Psoas muscle (tissue), 8 donors: ENCODE measurements at places on chromosomes 4 and X. TPM values are rescaled to one million over a fixed set of nuclear protein-coding genes. Genes with fewer than 3 reads are reported as not detected.

DNA sequence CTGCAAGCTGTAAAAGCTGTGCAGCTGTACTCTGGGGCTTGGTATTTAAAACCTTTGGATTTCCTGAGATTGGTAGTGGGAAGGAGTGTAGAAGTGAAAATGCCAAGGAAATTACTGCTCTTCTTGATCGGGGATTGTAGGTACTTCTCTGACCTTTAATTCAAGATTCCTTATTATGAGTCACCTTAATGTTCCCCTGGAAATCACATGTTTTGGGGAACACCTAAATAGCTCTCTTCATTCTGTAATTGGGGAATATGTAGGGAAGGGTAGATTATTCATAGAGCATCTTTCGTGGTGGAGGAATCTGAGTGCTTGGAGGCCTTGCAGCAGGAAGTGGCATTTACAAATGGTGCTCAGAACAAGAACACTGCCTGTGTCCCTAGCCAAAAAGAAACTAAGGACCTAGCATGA, 137.8 kb downstream of the UCHL1 start:
- no peaks in the 10 kb centered on the region for H3K27me3 ChIP-seq
- DNase-seq = no peak
- no peak overlapping the region for H3K4me3 ChIP-seq
- peak overlapping the region; percentile 51 for H3K27ac ChIP-seq

DNA sequence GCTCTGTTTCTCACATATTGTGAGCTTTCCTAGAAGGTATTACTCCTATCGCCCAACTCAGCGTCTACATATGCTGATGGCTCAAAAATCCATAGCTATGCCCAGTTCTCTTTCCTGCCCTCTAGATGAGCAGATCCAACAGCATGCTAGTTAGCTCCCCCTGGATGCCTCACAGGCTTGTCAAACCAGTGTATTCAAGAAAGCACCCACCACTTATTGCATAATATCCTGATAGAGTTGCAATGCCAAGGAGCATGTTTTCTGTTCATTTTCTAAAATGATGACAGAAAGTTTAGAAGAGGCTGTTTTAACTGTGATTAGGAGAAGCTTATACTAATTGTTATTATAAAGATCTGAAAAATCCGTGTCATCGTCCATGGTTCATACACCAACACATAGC, 1.9 kb upstream of the PACRGL start:
- H3K36me3 ChIP-seq = no peaks in the 10 kb centered on the region
- DNase-seq = no peak
- H3K27me3 ChIP-seq = no peaks in the 10 kb centered on the region
- H3K4me3 ChIP-seq = no peak overlapping the region
- no peak overlapping the region for H3K27ac ChIP-seq

- H3K36me3 ChIP-seq = no peaks in the 10 kb centered on the region
- no peak overlapping the region for H3K27ac ChIP-seq
- no peak for DNase-seq
- no peak overlapping the region for H3K4me3 ChIP-seq
Observed at GRCh38 chrX:27706526-27706925, 101.3 kb upstream of the MAGEB10 start.

DNA sequence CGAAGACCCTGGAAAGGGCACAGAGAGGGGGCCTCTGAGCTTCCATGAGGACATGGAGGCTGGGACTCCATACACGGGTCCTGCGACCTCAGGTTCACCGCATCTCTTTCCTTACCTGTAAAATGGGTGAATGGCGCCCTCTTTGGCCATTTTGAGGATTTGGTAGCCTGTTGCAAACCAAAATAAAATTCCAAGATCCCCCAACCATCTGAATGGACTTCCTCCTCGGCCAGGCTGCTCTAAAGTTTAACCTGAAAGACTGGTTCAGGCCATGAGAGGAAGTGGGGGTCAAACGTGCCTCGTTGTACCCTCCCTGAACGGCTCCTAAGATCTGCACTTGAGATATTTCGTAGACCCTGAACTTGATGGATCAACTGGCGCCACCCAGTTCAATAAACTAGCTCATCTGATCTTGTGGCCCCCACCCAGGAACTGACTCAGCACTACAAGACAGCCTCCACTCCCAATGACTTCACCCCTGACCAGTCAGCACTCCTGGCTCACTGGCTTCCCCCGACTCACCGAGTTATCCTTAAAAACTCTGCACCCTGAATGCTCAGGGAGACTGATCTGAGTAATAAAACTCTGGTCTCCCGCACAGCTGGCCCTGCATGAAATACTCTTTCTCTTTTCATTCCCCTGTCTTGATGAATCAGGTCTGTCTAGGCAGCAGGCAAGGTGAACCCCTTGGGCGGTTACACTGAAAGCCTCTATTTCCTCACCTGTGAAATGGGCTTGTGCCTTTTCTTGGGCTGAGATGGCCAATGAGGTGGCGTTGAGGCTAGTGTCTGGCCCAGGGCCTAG, 32.9 kb upstream of the GPR78 start:
- H3K4me1 ChIP-seq = no peaks in the 10 kb centered on the region
- H3K27me3 ChIP-seq = peaks cover 5% of the 10 kb centered on the region
- H3K4me3 ChIP-seq = no peak overlapping the region
- no peak for DNase-seq
- H3K36me3 ChIP-seq = no peaks in the 10 kb centered on the region

- no peak for DNase-seq
- no peak overlapping the region for H3K27ac ChIP-seq
- no peaks in the 10 kb centered on the region for H3K27me3 ChIP-seq
- H3K4me3 ChIP-seq = no peak overlapping the region
- no peaks in the 10 kb centered on the region for H3K36me3 ChIP-seq
Observed at GRCh38 chrX:38845426-38845825, 44.2 kb downstream of the MID1IP1 start.

DNA sequence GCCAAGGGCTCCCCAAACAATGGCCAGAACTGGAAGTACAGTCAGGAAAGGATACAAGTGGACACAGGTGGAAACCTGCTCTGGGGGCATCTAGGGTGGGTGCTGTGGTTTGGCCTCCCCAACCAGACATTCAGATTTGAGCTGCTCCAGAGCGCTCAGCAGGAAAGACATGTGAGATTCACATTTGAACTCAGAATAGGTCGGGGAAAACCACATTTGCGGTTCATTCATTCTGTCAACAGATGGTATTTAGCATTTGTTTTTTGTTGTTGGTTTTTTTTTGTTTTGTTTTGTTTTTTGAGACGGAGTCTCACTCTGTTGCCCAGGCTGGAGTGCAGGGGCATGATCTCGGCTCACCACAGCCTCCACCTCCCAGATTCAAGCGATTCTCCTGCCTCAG, 44.0 kb downstream of the STEEP1 start:
- no peak overlapping the region for H3K4me3 ChIP-seq
- H3K27me3 ChIP-seq = no peaks in the 10 kb centered on the region
- no peak overlapping the region for H3K27ac ChIP-seq
- no peak for DNase-seq
- no peaks in the 10 kb centered on the region for H3K36me3 ChIP-seq
- H3K4me1 ChIP-seq = no peaks in the 10 kb centered on the region

DNA sequence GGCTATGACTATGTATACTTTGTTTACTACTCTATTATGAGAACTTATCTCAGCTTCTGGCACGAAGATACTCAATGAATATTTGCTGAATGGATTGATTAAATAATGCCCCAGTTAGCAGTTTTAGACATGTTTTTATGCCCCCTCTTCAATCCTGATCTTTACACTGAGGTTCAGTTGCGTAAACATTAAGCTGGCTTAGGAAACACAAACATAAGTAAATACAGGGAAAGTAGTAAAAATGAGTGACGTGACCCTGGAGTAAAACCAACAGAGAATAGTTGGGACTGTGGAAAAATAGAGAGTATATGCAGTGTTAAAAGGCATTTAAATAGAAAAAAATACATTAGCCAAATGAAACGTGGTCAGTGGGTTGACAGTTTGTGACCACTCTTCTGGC, 387.0 kb upstream of the ACTRT1 start:
- H3K27me3 ChIP-seq = no peaks in the 10 kb centered on the region
- no peak for DNase-seq
- no peaks in the 10 kb centered on the region for H3K36me3 ChIP-seq

DNA sequence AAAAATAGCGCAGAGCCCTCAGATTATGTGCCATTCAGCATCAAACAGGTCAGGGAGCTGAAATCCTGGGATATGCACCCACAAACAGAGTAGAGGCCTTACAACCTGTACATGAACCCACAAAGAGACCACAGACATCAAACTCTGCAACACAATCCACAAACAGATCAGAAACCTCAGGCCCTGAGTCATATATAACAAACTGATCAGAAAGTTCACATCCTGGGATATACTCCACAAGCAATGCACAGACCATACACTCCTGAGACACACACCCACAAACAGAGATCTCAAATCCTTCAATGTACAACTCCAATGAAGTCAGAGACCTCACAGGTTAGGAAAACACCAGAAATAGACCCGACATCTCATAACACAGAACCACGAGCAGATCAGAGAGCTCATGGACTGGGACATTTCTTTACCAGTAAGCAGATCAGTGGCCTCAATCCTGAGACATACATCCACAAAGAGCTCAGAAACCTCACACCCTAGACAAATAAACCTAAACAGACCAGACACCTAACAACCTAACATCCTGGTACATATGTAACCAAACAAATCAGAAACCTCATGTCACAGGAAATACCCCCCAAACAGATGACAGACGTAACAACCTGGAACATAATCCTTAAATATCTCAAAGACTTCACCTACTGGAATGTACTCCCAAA, 24.2 kb downstream of the SUV39H1 start:
- no peaks in the 10 kb centered on the region for H3K4me1 ChIP-seq
- H3K36me3 ChIP-seq = no peaks in the 10 kb centered on the region
- H3K27me3 ChIP-seq = no peaks in the 10 kb centered on the region
- no peak for DNase-seq

- H3K27ac ChIP-seq = no peak overlapping the region
- DNase-seq = no peak
- no peak overlapping the region for H3K4me3 ChIP-seq
- H3K4me1 ChIP-seq = no peaks in the 10 kb centered on the region
- H3K36me3 ChIP-seq = no peaks in the 10 kb centered on the region
Observed at GRCh38 chrX:136446208-136446607, 41.5 kb upstream of the BRS3 start.

UGT2B15 gene
- total RNA-seq = 0.26 TPM

DNA sequence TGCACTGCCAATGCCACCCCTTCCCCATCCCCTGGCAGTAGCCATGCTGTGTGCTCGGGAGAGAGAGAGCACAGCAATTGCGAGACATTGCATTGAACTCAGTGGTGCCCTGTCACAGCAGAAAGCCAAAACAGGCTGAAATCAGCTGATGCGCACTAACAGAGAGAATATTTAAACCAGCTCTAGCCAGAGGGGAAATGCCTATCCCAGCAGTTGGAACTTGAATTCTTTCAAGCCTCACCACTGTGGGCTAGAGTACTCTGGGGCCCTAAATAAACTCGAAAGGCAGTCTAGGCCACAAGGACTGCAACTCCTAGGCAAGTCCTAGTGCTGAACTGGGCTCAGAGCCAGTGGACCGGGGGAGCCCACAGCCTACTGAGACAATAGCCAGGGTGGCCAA, 17.7 kb upstream of the RP2 start:
- no peak overlapping the region for H3K4me3 ChIP-seq
- no peak overlapping the region for H3K27ac ChIP-seq
- H3K27me3 ChIP-seq = no peaks in the 10 kb centered on the region

DNA sequence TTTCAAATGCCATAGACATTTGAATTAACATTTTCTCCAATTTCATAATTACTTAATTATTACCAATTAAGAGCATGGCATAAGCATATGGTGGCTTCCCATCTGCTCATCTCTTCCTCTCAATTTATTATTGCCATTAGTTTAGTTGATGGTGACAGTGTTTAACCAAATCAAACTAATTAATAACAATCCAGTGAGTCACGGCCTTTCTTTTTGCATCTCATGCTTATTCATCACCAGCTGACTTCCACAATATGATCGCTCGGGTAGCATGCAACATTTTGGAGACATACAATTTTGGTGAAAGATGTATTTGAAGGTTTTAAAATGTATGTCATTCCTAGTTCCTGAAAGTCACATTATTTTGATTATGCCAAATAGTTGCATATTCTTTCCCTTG, 172.8 kb upstream of the TACR3 start:
- no peak overlapping the region for H3K4me3 ChIP-seq
- no peak overlapping the region for H3K27ac ChIP-seq
- H3K36me3 ChIP-seq = no peaks in the 10 kb centered on the region
- no peaks in the 10 kb centered on the region for H3K4me1 ChIP-seq
- no peaks in the 10 kb centered on the region for H3K27me3 ChIP-seq
- no peak for DNase-seq

- no peaks in the 10 kb centered on the region for H3K4me1 ChIP-seq
- H3K36me3 ChIP-seq = no peaks in the 10 kb centered on the region
- H3K4me3 ChIP-seq = no peak overlapping the region
- H3K27me3 ChIP-seq = no peaks in the 10 kb centered on the region
Observed at GRCh38 chrX:19670854-19671620, 155.7 kb upstream of the MAP3K15 start.

DNA sequence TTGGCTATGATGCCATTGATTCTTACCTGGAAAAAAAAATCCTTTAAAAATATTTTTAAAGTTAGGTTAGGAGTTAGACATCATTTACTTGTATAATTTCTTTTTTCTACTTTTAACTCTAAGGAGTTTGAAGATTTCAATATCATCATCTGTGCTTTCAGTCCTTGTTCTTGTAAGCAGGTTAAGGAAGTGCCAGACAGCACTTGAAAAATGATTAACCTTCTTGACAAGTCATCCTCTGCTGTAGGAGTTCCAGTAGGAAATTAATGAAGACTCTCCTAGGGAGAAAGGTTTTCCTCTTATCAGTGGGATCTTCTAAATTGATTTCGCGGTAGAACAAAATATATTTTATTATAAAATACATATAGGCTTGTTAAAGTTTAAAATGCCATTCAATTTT, 29.1 kb upstream of the ANAPC4 start:
- DNase-seq = no peak
- H3K4me1 ChIP-seq = no peaks in the 10 kb centered on the region
- H3K27me3 ChIP-seq = no peaks in the 10 kb centered on the region
- no peak overlapping the region for H3K27ac ChIP-seq

DNA sequence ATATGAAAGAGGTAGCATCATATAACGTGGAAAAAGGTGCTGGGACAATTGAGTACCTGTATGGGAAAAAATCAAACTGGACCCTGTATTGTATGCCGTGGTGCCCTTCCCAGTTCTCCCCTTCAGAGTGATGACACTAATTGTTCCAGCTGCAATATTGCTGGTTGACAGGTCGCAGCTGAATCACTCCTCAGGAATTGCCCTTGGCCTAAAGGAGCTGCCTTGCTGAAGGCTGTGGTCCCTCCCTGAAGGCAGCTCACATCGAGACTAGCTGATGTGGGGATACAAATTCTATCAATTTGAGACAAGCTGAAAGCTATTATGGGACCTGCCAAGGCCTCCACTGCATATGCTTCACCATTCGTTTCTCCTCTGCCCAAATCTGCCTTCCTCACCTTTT, 39.3 kb upstream of the CXCL8 start:
- no peaks in the 10 kb centered on the region for H3K27me3 ChIP-seq
- H3K4me3 ChIP-seq = no peak overlapping the region
- H3K36me3 ChIP-seq = no peaks in the 10 kb centered on the region
- no peak for DNase-seq
- H3K4me1 ChIP-seq = peaks cover 31% of the 10 kb centered on the region

GRCh38 chr4:32855622-32856021, 2135.5 kb downstream of the PCDH7 start:
- DNase-seq = no peak
- no peaks in the 10 kb centered on the region for H3K27me3 ChIP-seq
- H3K4me3 ChIP-seq = no peak overlapping the region
- no peaks in the 10 kb centered on the region for H3K36me3 ChIP-seq

ODAPH gene
- total RNA-seq = not detected

- H3K4me3 ChIP-seq = no peak overlapping the region
- no peaks in the 10 kb centered on the region for H3K36me3 ChIP-seq
- H3K27me3 ChIP-seq = no peaks in the 10 kb centered on the region
- H3K4me1 ChIP-seq = no peaks in the 10 kb centered on the region
Observed at GRCh38 chr4:67320645-67321044, 224.7 kb downstream of the CENPC start.
